ENCODE measurements at places on chromosomes 11 and 22.
A peak's percentile ranks its signal among the peaks of the same experiment; 100 is the strongest.

GRCh38 chr22:19047993-19048392 is 74.2 kb downstream of the DGCR2 start:
- DNase-seq: no peak

DNA sequence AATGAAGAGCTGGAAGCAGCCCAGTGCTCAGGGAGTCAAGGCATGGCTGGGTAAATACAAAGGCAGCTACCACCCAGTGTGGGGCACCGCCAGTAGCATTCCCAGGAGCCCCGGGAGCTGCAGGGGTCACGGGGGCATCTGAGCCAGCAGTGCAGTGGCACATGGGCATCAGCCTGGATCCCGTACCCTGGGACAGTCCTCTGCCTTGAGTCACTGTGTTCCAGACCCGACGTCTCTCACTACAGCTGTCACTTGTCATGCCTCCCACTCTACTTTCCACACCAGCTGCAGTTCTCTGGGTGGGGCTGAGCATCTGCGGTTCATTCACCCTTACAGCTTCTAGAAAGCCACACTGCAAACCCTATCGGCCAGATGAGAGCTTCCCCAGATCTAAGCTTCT is 29.6 kb downstream of the DHCR7 start:
- DNase-seq: no peak

DNA sequence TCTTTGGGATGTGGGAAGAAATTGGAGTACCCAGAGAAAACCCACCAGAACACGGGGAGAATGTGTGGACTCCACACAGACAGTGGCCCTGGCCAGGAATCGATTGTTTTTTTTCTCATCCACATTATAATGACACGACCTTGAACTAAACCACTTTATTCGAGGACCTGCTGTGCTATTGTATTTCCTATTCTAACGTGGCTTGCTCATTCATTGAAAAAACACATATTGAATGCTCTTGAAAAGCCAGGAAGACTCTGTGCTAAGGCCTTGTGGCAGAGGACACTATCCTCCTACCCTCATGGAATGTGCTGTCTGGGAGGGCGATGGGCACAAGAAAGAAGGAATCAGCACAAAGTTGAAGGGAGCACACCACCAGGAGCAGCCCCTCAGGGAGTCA is 9.1 kb upstream of the SREBF2 start:
- no peak for DNase-seq

DNA sequence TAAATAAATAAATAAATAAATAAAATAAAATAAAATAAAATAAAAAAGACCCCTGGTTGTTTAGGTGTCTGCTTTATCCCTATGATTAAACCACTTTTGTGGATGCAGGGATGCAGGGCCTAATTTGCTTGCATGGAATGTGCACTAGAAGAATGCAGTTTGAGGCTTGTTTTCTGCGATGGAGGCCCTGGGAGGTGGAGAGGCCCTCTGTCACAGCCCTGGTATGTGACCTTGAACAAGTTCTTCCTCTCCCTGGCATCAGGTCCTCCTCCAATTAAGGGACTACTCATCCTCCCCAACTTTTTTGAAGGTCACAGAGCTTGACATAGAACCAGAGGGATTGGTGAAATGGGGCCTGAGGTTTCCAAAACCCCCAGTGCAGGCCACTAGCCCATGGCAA is 22.7 kb downstream of the KCNJ4 start:
- no peak for DNase-seq

DNA sequence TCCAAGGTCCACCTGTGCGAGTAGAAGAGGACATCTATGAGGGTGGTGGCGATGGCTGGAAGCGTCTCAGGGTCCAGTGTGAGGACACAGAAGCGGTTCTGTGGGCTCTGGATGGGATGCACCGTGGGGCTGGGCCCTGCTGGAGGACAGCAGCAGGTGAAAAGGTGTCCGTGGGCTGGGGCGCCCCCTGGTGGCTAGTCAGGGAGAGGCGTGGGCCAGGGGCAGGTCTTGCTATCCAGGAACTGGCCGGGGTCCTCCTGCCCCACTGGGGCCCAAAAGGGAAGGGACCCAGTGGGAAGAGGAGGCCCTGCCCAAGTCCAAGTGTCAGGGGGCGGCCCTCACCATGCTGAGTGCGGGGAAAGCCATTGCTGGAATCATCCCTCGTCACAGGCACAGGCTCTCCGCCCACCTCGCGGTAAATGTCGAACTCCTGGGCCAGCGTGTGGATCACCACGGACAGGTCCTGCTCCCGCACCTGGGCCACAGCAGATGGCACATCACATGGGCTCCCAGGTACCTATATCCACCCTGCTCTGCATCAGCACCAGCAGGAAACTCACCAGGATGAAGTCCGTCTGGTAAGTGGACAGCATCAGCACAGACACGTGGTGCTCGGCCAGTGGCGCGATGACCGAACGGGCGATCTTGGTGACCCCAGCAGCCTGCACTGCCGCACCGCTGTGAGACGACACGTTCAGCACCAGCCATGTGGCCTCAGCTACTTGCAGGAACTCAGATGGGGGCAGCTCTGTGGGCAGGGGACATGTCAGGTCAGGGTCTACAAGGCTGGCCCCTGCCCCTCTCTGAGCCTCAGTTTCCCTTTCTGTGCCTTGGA is 2.3 kb downstream of the CASTOR1 start:
- DNase-seq: peak; percentile 88

- DNase-seq: no peak
Measured at GRCh38 chr11:73623686-73624085, 22.7 kb upstream of the PLEKHB1 start.

GRCh38 chr22:36017651-36018091 is 11.0 kb downstream of the RBFOX2 start:
- no peak for DNase-seq

DNA sequence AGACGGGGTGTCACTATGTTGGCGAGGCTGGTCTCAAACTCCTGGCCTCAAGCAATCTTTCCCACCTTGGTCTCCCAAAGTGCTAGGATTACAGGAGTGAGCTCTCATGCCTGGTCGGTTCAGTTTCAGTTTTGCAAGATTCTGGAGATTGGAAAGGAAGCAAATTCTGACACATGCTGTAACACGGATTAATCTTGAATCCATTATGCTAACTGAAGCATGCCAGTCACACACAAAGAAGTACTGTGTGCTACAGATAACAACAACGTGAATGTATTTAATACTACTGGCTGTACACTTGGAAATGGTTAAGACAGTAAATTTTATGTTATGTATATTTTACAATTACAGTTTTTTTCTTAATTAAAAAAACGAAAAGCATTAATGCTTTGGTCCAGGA is 107.6 kb downstream of the MED15 start:
- no peak for DNase-seq

- no peak for DNase-seq
Measured at GRCh38 chr11:16293204-16293681, 63.1 kb downstream of the SOX6 start.

DNA sequence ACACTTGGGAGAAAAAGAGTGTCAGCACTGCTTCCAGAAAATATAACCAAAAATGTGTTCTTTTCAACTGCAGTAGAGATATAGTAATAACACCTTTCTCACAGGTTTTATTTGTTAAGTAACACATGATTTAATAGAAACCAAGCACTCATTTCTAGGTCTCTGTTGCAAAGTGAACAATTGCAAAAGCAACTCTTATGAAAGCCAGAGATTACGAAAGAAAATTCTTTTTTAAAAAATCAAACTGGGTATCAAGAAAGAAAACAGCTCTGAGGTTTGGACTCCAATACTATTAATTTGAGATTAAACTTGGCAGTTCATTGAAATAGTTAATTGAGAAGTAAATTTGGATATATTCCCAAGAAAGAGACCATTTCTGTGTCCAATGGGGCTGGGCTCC is 9.8 kb upstream of the XKR3 start:
- DNase-seq: no peak

DNA sequence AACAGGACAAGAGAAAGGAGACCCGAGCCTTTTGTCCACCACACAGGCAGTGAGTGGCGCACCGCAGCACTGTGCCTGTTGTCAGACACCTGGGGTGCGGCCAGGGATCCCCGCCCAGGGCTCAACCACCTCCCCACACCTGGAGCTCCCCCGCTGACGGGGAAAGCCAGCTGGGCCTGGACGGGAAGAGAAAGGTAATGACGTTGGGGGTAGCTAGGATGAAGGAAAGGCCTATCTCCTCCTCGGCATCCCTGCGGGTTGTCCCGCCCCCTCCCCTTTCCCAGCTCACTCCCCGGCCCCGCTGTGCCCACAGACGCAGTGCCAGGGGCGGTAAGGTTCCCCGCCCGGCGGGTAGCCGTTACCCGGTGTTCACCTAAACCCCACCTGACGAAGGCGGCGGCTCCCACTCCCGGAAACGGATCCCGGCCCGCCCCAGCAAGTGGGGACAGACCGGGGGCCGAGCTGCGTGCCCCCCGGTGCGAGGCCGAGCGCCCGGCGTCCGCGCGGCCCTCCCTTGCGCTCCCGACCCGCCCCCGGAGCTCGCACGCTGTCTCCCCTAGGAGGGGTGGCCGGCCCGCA is 495 bp downstream of the HYOU1 start:
- DNase-seq: no peak

DNA sequence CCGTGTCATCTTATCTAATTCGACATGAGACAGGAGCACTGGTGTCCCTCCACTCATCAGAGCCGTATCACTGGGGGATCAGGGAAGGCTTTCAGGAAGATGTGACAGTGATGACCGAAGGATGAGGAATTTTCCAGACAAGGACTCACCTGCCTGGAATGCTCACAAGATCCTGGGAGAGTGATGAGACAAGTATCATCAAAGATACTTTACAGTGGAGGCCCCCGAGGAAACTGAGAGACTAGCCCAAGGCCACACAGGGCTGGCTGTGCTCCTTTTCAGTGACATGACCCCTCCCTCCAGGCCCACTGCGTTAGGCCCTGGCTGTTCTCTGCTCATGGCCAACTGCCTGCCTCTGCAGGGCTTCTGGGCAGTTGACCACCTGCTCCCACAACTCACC is 13.0 kb downstream of the CLPB start:
- DNase-seq: no peak

GRCh38 chr11:44966694-44967093 is 16.0 kb upstream of the TP53I11 start:
- DNase-seq: no peak

DNA sequence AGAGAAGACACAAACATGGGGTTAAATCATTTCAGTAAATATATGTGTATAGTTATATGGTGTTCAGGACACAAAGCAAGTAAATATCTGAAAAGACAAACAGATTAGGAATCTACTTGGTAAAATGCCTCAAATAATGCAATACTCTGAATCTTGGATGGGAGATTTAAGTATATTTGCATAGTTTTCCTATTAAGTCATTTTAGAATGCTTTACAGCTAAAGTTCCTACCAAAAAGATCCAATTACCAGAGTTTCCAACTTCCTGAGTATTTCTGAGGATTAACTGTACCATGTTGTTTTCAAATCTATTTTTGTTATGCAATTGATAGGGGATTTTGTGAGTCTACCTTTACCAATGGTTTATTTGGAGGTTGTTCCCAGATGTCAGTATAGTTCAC is 424.4 kb upstream of the CCDC179 start:
- no peak for DNase-seq

GRCh38 chr11:68364581-68364980 is 52.2 kb downstream of the LRP5 start:
- no peak for DNase-seq

- DNase-seq: no peak
Measured at GRCh38 chr22:39662686-39663052, 92.1 kb downstream of the CACNA1I start.

GRCh38 chr11:133176748-133177147 is 355.6 kb downstream of the OPCML start:
- no peak for DNase-seq

GRCh38 chr22:34946339-34946985 is 119.5 kb upstream of the ISX start:
- DNase-seq: no peak

GRCh38 chr22:30538280-30538679 is 8.3 kb downstream of the SEC14L6 start:
- no peak for DNase-seq

DNA sequence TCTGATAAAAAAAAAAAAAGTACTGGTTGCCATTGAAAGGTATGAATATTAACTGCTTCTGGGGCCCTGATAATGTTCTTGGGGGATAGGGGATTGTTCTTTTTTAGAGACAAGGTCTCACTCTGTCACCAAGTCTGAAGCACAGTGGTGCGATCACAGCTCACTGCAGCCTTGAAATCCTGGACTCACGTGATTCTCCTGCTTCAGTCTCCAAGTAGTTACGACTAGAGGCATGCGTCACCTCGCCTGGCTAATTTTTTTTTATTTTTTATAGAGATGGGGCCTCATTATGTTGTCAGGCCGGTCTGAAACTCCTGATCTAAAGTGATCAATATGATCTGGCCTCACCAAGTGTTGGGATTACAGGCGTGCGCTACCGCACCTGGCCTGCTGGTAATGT is 63.5 kb downstream of the FCHSD2 start:
- DNase-seq: no peak

- DNase-seq: no peak
Measured at GRCh38 chr11:80365076-80365725, 924.4 kb upstream of the TENM4 start.

GRCh38 chr11:34198523-34198922 is 93.1 kb downstream of the NAT10 start:
- DNase-seq: no peak

- DNase-seq: no peak
Measured at GRCh38 chr11:17020831-17021230, 6.6 kb upstream of the PLEKHA7 start.

DNA sequence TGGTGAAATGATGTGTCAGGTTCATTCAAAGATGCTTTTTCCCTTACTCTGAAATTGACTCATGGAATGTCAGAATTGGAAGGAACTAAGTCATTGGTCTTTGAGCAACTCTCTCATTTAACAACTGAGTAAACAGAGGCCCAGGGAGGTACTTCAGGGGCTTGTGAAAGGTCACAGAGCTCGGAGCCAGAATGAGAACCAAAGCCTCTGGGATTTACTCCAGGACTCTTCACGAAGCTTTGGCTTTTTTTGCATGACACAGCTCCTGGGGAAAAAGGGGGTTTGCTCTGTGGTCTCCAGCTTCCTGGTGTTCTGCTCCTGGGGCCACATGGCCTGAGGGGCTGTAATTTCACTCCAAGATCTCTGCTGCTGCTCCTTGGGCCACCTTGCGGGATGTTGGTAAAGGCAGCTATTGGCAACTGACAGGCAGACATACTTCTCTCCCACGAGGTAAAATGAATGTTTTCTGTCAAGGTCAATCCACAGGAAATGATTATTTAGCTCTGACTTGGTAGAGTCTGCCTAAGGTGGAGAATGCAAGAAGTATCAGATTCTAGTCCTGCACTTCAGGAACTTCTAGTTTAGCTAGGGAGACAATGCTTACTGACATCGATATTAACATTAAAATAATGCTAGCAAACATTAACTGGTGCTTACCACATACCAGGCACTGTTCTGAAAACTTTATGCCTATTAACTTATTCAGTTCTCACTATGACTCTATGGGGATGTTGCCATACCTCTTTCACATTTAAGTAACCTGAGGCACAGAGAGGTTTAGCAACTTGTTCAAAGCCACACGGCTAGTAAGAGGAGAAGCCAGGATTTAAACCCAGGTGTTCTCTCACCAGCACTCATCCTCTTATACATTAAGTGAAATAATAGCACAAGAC is 16.1 kb downstream of the PKNOX2 start:
- DNase-seq: no peak

DNA sequence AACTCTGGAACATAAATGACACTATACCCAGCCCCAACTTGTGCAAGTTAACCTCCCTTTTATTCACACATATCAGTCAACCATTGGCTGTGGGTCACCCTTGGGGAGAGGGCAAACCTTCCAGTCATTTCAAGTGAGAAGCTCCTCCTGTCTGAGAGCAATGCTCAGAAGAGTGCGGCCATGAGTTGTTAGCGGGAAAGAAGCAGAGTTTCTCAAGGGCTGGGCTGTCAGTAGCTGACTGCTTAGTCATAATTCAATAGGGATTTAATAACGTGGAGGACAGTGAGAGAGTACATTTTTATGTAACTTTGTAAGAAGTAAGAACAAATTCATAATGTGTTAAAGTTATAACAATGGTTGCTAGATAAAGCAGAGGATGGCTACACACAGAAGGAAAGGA is 5.1 kb downstream of the PATE2 start:
- DNase-seq: no peak
